ENCODE measurements at places on chromosomes 1 and 21. TPM values are rescaled to one million over a fixed set of nuclear protein-coding genes. Genes with fewer than 3 reads are reported as not detected.

The AMPD1 gene
- total RNA-seq = not detected

The TNNI3K gene
- total RNA-seq = not detected

The MSH4 gene
- total RNA-seq = 0.37 TPM

The NDUFS2 gene
- 123 TPM for total RNA-seq

The LRRN2 gene
- 4.7 TPM for total RNA-seq

The RAB25 gene
- 0.84 TPM for total RNA-seq

The GLUL gene
- total RNA-seq = 6,197 TPM

The PPFIA4 gene
- total RNA-seq = 1.4 TPM

The SAMD11 gene
- 1.1 TPM for total RNA-seq

The LIN28A gene
- not detected for total RNA-seq

The C1orf185 gene
- not detected for total RNA-seq

The TMEM52 gene
- total RNA-seq = 2.5 TPM

The AMY1A gene
- total RNA-seq = not detected

The KLF17 gene
- 0.24 TPM for total RNA-seq

The TMPRSS2 gene
- total RNA-seq = not detected

The CD1E gene
- total RNA-seq = not detected

The METTL18 gene
- 2.9 TPM for total RNA-seq

The UMODL1 gene
- total RNA-seq = not detected

The LCE2C gene
- not detected for total RNA-seq

The TEKT2 gene
- 0.24 TPM for total RNA-seq

The FNDC5 gene
- total RNA-seq = 3.0 TPM

The LCE1C gene
- not detected for total RNA-seq

The DMRTA2 gene
- not detected for total RNA-seq

The HES3 gene
- total RNA-seq = not detected
